ENCODE measurements at places on chromosomes 7 and 10. TPM values are rescaled to one million over a fixed set of nuclear protein-coding genes. Genes with fewer than 3 reads are reported as not detected.
A peak's percentile ranks its signal among the peaks of the same experiment; 100 is the strongest.

DNA sequence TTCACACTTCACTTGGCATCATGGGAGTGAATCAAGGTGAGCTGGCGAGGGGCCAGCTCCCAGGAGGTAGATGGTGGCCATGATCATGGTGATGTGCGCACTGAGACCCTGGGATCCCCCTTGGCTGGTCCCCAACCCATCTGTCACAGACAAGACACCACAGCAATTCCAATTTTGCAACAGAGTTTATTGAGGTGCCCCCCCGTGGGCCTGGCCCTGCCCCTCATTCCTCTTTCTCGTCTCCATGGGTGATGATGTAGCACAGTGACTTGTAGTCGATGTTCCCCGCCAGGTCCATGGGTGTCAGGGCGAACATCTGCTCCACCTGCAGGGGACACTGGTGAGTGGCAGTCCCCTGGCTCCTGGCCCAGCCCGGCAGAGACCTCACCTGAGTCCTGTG is 2.4 kb downstream of the MYL7 start:
- no peak for DNase-seq

DNA sequence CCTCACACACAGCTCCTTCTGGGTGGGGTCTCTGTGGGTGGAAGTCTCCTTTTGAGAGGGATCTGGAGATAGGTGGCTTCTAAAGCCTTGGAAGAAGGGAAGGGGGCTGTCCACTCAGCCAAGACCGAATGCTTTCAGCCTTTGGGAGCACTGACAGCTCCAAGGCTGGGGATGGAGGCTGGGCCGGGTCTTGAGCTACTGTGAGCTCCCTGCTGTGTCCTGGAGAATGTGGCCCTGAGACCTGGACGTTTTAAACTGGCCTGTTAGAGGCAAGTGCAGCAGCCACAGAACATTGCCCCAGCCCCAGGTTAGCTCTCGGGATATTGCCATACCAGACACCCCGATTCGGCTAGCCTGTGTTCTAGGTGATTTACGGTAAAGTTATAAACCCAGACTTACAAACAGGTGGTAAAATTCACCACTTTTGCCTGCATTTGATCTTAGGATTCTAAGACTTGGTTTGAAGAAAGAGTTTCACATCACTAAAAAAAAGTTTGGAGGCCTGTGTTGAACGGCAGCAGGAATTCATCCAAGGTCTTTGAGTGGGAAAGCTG is 548.5 kb upstream of the FOXK1 start:
- no peak for DNase-seq

DNA sequence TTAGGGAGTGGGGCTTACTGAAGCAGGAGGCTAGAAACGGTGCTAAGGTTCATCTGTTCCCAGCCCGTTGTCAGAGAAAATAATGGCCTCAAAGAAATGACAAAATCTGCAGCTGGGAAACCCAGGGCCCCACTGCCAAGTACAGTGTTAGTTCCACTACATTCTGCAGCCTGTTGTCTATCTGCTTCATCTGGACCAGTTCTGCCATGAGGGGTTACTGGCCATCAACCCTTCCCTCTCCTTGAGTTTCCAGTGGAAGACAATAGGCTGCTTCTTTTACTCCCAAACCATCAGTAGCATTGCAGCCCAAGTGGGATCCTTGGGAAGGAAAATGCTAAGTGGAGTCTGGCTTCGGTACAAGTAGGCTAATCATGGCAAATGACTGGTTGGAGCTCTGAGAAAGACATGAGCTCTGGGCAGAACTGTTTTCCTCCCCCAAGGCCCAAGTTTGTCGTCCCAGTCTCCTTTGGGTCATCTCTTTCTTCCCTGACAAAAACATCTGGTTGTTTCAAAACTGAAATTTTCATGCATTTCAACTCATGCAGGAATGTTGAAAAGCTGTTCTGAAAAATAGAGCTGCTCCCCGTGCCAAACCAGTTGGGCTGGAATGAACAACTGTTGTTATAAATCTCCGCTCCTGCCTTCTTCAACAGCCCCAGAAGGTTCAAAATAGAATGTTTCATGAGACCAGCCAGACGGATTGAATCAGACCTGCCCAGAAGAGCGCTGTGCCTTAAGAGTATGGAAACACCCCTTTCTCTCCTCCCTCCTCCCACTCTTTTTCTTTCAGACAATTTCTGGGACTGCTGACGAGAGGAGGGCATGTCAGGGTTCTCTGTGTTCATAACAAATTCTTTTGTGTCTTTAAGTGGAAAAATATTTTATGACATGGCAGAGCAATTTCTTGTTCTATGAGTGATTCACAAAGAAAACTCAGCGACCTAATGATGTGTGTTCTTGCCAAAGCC is 116.6 kb downstream of the RAB18 start:
- peak; percentile 43 for DNase-seq

LMOD2 gene
- not detected for total RNA-seq

AZGP1 gene
- not detected for total RNA-seq

MKI67 gene
- total RNA-seq: 90.0 TPM

TFEC gene
- total RNA-seq: 0.47 TPM
